ENCODE measurements at places on chromosomes 13 and 19.

GRCh38 chr19:44303976-44304568 is 753 bp downstream of the ZNF235 start:
- DNase-seq, result no peak

DNA sequence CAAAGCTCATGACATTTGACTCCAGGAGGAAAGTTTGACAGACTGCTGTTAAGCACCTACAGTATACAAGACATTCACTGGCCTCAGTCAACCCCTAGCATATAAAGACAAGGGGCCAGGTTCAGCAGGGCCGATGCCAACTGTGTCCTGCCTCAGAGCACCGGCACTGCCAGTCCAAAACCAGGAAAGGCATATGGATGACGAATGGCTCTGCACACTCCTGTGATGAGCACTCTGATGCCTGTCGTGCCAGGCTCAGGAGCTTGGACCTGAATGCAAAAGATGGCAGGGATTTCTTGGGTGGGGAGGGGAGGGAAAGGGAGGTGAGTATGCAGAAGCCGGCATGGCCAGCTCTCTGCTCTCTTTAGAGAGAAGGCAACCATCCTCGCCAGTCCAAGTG is 38.9 kb downstream of the COL4A1 start:
- no peak for DNase-seq

GRCh38 chr19:40612831-40613689 is 11.9 kb downstream of the LTBP4 start:
- peak; percentile 51 for DNase-seq

DNA sequence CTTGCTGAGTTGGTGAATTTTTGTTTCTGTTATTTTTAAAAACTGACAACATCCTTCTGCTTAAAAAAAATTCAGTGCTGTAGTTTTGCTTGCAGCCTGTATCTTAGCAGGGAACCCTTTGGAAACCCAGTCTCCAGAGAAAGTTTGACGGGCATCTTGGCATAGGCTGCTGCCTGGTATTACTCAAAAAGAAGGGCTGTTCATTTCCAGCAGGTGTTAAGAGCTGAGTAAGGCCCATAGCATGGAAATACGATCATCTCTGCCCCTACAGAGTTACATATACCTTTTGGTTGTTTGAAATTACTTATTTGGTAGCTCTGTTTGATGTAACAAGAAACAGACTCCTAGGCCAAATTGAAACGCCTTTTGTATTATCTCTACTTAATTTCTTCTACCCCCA is 41.5 kb downstream of the URI1 start:
- DNase-seq, result no peak

DNA sequence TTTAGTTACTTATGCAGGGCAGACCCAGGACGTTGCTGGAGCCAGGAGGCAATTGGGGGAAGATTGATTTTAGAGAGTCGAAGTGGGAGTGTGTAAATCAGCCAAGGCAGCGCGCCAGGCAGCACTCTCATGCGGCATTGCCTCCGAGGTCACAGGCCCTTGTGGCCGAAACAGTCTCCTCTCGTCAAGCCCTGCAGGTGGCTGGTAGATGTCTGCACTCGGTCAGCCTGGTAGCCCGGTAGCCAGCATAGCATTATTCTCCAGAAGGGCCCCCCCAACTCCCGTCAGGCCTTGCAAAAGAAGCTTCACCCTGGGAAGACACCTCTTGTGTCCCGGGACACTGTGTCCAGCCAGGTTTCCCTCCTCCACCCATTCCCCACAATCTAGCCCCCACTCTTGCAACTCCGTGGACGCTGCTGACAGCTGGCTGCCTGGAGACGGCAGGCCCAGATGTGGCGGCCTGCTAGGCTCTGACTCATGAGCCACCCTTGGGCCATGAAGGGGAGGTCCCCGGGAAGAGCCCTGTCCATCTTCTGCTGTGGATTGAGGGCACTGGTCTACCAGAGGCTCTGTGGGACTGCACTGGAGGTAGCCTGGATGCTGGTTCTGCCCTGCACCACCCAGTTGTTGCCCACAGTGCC is 2.6 kb upstream of the PEPD start:
- DNase-seq, result no peak

DNA sequence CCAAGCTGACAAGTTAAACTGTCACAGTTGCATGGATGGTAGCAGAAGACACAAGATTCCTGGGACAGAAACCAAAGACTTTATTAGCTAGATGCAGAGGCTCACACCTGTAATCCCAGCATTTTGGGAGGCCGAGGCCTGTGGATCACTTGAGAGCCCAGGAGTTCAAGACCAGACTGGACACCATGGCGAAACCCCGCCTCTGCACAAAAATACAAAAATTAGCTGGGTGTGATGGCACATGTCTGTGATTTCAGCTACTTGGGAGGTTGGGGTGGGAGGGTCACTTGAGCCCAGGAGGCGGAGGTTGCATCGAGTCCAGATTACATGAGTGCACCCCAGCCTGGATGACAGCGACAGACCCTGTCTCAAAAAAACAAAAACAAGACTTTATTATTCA is 346.6 kb downstream of the IRS2 start:
- no peak for DNase-seq

- no peak for DNase-seq
These were observed 300.4 kb downstream of the DLEU7 start for GRCh38 chr13:50543141-50543540.

- no peak for DNase-seq
These were observed 10.3 kb upstream of the FUT5 start for GRCh38 chr19:5880604-5881078.

- no peak for DNase-seq
These were observed 1.0 kb downstream of the EPOR start for GRCh38 chr19:11382898-11383705.

DNA sequence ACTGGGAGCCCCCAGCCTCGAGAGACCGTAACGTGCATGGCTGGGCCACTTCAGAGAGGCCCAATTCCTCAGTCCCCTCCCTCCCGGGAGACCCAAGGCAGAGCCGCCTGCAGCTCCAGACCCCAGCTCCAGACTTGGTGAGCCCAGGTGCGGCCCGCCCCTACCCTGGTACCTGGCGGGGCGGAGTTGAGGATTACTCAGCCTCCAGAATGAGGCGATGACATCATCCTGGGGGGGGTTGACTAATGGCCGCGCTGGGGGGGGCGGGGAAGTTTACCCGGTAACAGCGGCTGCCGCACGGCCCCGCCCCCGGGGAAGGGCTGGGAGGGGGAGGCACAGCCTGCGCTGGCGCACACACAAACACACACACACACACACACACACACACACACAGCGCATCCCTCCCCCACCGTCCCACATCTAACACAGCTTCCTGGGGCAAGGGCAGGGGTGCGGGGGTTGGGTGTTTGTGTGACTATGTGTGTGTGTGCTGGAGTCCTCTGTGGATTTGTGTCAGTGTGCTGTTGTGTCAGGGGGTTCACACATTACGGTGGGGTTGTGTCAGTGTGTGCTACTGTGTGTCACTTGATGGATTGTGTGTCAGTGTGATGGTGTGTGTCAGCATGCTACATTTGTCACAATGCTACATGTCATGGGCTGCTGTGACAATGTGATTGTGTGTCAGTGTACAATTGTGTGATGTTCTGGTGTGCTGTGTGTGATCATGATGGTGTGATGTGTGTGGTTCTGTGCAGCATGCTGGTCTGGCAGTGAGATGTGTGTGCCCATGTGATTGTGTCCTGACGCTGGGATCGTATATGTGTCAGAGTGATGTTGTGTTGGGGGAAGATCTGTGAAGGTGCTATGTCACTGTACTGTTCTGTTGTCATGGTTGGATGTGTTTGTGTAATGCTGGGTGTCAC is 10.3 kb upstream of the BBC3 start:
- peak; percentile 67 for DNase-seq

DNA sequence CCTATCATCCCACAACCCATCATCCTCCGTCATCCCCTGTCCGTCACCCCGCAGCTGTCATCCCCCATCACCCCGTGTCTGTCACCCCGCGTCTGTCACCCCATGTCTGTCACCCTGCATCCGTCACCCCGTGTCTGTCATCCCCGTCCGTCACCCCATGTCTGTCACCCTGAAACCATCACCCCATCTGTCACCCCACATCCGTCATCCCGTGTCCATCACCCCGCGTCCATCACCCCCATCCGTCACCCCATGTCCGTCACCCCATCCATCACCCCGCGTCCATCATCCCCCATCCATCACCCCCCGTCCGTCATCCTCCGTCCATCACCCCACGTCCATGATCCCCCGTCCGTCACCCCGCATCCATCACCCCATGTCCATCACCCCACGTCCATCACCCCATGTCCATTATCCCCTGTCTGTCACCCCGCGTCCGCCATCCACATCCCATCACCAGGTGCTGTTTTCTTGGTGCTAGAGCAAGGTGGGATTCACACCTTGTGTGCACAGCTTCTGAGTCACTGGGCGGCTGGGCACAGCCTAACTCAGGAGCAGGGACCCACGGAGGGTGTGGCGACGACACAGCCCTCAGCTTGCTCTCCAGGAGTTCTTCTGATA is 24.2 kb downstream of the RASA3 start:
- DNase-seq, result no peak

GRCh38 chr13:39073983-39074382 is 35.7 kb downstream of the NHLRC3 start:
- no peak for DNase-seq

DNA sequence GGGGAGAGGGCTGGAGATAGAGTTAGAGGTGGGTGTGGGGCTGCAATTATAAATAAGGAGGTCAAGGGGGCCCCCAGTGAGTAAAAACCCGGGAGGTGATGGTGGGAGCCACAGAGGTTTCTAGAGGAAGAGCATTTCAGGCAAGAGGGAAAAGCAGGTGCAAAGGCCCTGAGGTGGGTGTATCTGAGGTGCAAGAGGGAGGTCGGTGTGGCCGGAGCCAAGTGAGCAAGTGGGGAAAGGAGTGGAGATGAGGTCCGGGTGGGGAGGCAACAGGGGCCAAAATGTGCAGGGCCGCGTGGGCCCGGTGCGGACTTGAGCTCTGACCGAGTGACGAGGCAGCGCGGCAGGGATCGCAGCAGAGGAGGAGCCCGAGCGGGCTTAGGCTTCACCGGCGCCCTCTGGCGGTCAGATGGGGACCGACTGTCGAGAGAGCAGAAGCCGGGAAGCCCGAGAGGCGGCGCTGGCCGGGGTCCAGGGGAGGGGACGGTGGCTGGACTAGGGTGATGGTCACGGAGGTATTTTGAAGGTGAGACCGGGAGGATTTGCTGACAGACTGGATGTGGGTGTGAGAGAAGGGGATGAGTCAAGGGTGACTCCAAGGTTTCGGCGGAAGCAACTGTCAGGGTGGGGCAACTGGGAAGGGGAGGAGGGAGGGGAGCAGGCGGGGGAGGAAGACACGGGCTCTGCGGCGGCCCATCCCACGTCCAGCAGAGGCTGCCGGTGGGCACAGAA is 17.7 kb upstream of the SPACA4 start:
- peak; percentile 81 for DNase-seq

- no peak for DNase-seq
These were observed 16.8 kb downstream of the FPR2 start for GRCh38 chr19:51777570-51778462.

DNA sequence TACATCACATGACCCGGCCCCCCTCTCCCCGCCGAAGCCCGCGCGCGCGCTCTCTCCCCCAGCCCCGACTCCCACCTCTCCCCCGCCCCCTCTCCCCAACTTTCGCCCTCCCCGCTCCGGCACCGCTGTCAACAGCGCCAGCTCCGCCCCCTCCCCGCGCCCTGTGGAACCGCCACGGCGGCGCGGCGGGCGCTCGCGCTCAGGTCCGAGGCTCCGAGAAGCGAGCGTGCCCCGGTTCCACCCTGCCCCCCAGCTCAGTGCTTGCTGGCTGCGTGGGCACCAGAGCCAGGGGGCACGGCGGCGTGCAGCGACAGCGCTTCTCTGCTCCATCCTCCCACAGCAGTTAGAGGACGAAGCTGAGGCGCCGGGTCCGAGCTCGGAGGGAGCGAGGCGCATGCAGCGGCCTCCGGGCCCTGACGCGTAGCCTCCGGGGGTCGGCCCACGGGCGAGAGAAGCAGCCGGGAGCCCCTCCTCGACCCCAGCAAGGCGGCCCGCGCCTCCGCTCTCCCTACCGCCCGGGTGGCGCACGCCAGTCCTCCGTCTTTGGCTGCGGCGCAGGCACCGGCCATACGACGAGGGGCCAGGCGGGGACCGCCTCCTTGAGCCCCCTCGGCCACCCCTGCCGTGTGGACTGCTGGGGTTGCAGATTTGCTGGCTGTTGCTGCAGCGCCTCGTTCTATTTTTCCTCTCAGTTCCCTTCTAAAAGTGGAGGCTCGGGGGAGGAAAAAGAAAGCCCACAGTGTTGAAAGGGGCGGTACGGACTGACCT is 109.5 kb downstream of the KCNRG start:
- peak; percentile 94 for DNase-seq

- no peak for DNase-seq
These were observed 5.5 kb upstream of the MAMSTR start for GRCh38 chr19:48724796-48725753.

DNA sequence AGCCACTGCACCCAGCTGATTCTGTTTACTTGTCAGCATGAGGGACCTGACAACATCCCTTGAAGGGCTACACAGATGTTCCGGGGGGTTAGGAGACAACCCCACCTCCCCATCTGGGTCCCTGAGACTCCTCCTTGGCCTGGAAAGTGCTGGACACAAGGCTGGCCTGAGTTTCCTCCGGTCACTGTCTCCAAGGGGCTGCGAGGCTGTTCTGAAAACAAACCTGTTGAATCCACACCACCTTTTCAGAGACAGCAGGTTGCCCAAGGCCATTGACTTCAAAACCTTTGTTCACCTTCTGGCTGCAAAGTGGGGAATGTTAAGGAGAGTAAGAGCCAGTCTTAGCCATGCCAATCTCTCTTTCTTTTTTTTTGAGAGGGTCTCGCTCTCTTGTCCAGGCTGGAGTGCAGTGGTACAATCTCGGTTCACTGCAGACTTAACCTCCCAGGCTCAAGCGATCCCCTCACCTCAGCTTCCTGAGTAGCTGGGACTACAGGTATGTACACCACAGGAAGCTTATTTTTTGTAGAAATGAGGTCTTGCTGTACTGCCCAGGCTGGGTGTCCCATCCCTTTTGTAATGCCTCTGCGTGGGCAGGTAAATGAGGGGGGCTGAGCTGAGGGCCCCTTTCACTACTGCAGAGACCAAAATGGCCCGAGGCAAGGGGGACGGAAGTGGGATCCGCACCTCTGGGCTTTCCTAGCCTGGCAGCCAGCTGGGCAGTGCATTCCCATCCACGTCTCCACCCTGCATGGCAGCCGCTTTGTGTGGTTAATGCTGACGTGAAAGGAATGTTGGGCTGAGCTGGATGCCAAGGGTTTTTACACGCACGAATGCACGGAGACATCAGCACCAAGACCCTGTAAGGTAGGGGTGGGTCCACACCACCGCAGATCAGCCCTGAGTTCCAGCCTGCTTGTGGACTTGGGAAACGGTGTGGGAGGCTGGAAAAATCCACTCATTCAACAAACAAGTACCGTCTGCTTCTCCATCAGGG is 1.9 kb upstream of the ZNF628 start:
- DNase-seq, result no peak

- DNase-seq, result no peak
These were observed 271.3 kb downstream of the PCDH20 start for GRCh38 chr13:61144301-61144700.

All from stimulated activated CD8-positive, alpha-beta memory T cell treated with anti-CD3 and anti-CD28 coated beads, Interleukin-4, amount 100 ng/mL, for 1 hour (primary cell).